ENCODE measurements at places on chromosomes 13 and 19.

- no peak for DNase-seq
Measured at GRCh38 chr13:36959456-36960116, 39.5 kb upstream of the SMAD9 start.

DNA sequence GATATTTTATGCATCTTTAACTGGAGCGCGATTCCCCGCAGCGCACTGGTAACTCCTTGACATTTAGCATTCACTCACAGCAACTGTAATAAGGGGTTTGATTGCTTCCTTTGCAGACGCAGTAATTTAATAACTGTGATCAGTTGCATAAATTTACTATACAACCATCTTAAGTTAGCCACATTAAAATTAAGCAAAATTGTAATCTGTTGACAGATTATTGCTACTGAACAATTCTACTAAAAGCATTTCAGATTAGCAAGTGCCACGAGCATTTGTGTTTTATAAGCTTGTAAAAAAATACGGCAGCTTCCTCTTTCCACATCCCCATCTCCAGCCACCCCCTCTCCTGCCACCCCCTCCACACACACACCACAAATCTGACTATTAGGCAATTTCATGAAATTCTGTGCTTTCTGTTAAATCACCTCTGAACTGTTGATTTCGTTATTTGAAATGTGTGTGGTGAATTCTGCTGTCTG lies 44.4 kb downstream of the TSHZ3 start:
- DNase-seq: no peak

DNA sequence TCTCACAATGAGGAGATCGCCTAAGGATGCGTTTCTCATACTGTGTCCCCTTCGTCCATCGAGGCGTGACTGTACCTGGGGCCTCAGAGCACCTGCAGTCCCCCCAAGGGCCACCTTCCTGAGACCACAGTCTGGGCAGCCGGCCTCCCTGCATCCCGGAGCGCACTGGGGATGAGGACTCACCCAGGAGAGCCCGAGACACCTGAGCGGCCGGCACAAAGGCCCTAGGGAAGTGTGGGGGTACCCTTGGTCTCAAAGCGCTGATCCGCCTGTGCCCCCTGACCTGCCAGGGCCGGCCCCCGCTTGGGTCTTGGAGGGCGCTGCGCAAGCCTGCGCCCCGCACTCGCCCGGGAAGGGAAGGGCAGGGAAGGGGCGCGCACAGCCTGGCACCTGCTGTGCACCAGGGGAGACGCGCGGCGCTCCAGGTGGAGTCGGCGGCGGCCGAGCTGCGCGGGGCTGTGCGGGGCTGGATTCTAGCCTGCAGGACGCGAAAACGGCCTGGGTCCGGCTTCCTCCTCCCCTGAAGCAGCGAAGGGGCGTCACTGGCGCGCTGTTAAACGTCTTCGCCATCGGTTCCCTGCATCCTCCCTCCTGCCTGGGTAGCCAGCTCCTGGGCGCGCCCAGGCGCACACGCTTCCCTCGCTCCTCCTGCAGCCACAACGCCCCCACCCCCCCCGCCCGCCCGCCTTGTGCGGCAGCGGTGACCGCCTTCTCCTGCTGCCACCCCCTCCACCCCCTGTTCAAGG lies 13.6 kb upstream of the USP29 start:
- DNase-seq: no peak

DNA sequence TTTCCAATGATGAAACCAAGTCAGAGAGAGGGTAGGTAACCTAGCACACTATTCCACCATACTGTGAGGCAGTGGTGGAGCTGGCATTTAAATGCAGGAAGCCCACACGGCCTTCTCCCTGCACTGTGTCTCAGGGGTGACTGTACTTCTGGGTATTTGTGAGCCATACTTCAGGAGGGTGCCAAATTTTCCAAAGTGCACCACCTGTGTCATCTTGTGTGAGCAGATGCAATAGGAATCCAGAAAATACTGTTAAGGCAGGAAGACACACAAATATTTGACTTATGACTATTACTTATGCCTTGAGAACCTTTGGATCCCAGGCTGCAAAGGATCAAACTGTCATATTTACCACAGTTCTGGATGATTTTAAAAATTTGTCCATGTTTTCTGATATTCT lies 17.3 kb downstream of the ZNF229 start:
- no peak for DNase-seq

GRCh38 chr13:85501616-85502015 lies 297.6 kb downstream of the SLITRK6 start:
- DNase-seq: no peak

DNA sequence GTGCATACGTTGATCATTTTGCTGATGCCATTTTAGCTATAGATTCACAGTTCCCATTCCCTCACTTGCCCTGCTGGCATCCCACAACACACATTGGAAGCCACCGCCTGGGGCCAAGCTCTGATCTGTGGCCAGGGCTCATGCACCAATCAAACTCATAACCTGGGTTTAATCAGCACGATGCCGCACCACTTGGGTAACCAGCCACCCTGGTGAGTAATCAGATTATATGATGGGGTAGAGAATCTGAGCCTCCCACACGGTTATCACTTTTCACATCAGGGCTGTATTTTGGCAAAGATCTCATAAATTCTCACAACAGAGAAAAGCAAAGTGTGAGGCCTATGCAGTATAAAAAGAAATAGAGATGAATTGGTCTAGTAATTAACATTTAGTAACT lies 66.0 kb upstream of the TNFRSF19 start:
- DNase-seq: no peak

- DNase-seq: no peak
Measured at GRCh38 chr19:44341794-44342193, 14.7 kb downstream of the ZNF112 start.

- no peak for DNase-seq
Measured at GRCh38 chr19:305240-306150, 14.3 kb upstream of the PLPP2 start.

DNA sequence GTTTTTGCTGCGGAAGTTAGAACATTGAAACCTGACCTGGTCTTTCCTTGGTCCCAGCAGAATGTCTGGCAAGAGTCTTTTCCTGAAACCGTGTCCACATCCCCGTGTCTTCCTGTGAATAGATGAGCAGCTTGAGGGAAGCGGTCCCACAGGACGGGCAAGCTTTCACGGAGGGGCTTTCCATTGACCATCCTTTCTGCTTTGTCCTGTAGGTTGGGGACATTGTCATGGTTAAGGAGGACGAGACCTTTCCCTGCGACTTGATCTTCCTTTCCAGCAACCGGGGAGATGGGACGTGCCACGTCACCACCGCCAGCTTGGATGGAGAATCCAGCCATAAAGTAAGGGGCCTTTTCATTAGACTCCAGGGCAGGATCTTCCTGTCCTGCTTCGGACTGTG lies 126.0 kb downstream of the ATP11A start:
- no peak for DNase-seq

- no peak for DNase-seq
Measured at GRCh38 chr19:4473763-4474513, 1.8 kb downstream of the HDGFL2 start.

DNA sequence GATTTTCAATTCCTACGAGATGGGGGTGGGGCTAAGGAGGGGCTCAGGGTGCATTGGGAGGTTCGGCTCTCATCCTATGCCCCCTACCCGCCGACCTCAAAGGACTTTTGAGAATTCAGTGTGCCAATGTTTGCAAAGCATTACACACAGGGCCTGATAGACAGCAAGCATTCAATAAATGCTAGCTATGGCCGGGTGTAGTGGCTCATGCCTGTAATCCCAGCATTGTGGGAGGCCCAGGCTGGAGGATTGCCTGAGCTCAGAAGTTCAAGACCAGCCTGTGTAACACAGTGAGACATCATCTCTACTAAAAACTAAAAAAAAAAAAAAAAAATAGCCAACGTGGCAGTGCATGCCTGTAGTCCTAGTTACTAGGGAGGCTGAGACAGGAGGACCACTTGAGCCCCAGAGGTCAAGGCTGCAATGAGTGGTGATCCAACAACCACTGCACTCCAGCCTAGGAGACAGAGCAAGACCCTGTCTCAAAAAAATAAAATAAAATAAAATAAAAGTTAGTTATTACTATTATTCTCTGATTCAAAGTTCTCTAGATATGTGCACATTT lies 1.9 kb upstream of the CBLC start:
- DNase-seq: no peak

DNA sequence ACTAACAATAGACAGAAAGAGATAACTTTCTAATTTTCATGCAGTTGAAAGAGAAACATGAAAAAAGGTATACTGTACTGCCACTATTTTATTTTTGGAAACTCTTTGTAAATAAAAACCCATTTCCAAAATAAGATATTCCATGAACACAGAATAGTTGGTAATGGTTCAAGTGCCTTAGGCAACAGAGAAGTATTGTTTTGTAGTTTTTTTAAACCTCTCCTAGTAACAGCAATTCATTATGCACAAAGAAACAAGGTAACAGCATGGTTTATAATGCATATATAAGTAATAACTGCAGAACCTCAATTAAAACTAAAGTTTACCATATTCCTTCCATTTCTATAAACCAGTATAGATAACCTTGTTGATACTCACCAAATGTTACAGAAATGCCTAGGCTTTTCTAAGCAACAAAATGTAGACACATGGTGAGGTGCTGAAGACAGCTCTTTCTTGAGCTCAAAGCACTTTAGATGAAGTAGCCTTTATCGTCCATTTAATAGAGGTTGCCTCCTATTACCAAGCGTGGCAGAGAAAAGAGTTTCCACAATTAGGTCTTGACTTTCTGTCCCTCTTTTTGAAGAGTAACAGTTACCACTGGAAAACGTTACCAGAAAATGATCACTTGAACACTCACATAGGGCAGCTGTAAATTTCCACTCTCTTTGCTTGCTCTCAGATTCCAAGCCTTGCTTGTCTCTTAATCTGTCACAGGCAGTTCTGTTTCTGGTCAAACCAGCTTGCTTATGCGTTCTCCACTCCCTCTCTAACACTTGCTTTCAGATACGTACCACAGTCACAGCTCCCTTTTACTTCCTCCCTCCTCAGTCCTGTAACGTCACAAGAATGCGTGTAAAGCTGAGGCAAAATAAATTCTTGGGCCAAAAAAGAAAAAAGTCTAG lies 42.9 kb downstream of the CAB39L start:
- no peak for DNase-seq

GRCh38 chr19:8451885-8452284 lies 7.1 kb downstream of the HNRNPM start:
- no peak for DNase-seq

- DNase-seq: no peak
Measured at GRCh38 chr13:99895444-99896368, 75.9 kb downstream of the ZIC5 start.

GRCh38 chr13:98345107-98345935 lies 168.3 kb upstream of the RNF113B start:
- no peak for DNase-seq

GRCh38 chr19:7385062-7385461 lies 36.3 kb downstream of the ARHGEF18 start:
- DNase-seq: no peak

DNA sequence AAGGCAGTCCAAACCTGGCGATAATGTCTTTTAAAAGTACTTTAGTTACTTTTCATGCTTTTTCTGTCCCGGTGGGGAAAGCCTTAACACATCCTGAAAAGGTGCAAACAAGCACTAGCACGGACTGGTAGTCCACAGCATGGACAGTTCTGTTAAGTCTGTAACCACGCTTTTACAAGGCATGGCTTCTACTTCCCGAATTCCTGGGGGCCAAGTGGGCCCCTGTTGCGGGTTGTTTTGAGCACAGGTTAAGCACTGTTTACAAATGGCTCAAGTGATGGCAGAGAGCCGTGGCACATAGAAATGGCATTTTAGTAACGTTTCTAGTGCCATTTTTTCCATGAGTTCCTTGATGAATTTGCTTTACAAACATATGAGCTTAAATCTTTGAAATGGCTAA lies 37.6 kb downstream of the ZNF493 start:
- DNase-seq: peak; percentile 2

DNA sequence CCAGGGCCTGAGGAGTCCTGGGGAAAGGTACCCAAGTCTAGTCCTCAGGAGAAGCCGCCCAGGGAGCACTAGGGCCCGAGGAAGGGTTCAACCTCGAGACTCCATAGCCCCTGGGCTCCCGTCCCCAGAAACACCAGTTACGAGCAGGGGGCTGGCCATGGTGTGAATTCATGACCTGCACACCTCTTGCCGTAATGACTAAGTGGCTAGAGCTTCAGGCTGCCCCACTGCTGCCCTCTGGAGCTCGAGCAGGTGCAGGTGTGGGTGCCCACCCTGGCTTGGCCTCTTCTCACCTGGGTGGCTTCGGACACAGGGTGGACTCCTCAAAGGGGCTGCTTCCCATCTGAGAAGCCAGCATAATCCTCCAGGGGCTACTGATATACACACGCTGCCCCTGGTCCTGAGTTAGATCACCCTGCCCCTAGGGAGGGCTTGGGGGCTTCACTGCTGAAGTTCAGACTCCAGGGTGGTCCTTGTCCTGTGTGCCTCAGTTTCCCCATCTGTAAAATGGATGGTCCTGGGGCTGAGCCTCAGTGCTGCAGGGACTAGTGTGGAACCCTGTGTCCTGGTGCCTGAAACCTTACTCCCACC lies 13.6 kb downstream of the SPC24 start:
- no peak for DNase-seq

DNA sequence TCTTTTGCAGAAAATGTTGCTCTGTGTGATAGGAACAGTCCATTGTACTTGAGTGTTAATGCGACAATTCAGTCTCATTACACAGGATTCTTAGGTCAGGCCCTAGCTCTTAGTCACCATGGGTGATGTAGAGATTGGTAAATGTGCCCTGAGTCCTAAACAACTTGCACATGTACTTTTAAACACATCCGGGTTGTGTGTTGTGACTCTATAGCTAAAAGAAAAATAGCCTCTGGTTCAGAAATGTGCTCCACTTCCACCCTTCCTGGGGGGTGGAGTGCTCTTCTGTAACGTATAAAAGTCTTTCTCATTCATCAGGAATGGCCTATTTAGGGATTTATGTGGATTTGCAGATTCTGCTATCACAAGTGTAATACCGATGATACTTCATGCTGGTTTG lies 5.2 kb downstream of the SPATA13 start:
- DNase-seq: no peak

GRCh38 chr13:114142640-114143490 lies 10.4 kb upstream of the RASA3 start:
- DNase-seq: peak; percentile 93

DNA sequence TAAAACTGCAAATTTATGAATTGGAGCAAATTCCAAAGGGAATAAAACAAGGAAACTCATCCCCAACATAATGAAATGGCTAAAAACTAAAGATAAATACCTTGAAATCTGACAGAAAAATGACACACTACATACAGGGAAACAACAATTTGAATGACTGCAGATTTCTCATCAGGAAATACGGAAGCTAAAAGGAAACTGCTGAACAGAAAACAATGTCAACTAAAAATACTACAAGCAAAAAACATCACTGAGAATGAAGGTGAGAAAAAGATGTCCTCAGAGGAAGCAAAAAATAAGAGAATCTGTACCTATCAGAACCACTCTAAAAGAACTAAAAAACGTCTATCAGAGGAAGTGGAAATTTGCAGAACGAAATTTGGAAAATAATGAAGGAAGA lies 39.5 kb downstream of the ZSWIM9 start:
- DNase-seq: no peak
